Panc1 (cell line): ENCODE measurements at places on chromosomes 16 and 17. TPM values are rescaled to one million over a fixed set of nuclear protein-coding genes. Genes with fewer than 3 reads are reported as not detected.

The FOXF1 gene
- total RNA-seq, result 0.10 TPM

The ASPHD1 gene
- total RNA-seq, result 87.0 TPM

The KRT31 gene
- not detected for total RNA-seq

The C17orf67 gene
- total RNA-seq, result 3.4 TPM

The ZACN gene
- total RNA-seq, result not detected

The CCDC57 gene
- 63.6 TPM for total RNA-seq

The SLFN14 gene
- total RNA-seq, result not detected

The CD300C gene
- total RNA-seq, result not detected

DNA sequence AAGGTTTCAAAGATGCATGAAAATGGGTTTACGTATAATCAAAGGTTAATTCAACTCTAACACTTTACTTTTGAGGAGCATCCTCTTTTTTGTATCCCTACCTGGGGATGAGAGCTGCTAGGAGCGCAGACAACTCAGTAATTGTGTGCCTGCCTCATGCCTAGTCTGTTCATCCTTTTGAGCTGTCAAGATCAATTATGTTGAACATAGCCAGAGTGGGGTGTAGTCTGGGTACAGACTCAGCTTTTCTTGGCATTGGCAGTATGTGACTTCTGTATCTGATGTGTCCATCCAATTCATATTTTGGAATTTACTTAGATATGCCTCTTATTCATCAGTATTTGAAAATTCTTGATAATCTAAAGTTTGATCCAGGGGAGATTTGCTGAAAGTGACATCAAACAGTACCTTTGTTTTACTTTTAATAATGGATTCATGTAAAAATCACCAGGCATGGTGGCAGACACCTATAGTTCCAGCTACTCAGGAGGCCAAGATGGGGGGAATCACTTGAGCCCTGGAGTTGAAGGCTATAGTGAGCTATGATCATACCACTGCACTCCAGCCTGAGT is 24.1 kb downstream of the PRKCA start:
- no peak for DNase-seq

DNA sequence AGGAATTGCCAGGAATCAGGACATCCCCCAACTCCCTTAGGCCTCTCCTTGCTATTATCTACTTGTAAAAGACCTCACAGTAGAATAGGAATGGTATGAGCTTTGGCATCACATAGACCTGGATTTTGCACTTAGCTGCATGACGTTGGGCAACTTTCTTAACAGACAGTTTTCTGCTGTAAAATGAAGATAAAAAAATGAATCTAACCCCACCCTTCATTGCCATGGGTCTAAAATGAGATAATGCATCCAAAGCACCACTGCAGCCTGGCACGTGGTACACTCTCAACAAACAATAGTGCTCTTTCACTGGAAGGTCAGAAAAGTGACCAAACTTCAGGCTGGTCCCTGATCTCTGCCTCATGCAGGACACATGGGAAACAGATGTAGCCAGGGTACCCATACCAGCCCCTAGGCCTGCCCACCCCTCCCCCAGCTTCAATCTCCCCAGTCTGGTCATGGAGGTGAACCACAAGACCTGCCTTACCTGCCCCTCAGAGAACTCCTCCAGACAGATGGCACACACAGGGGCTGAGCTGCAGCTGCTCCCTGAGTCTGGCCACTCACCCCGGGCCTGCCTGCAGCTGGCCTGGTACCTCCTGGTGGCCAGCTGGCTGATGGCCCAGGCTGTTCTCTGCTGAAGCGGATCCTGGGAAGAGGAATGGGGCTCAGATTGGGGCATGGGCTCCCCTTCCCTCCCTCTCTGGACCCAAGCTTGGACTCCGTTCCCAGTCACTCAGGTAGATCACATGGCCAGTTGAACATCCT is 8.5 kb upstream of the SUPT4H1 start:
- no peak for DNase-seq

- no peak for DNase-seq
Measured at GRCh38 chr16:3561626-3562025, 15.6 kb downstream of the NLRC3 start.

- DNase-seq, result no peak
Measured at GRCh38 chr17:42329025-42329976, 41.0 kb downstream of the STAT5A start.

GRCh38 chr17:19614900-19615299 is 33.7 kb upstream of the ALDH3A2 start:
- no peak for DNase-seq

DNA sequence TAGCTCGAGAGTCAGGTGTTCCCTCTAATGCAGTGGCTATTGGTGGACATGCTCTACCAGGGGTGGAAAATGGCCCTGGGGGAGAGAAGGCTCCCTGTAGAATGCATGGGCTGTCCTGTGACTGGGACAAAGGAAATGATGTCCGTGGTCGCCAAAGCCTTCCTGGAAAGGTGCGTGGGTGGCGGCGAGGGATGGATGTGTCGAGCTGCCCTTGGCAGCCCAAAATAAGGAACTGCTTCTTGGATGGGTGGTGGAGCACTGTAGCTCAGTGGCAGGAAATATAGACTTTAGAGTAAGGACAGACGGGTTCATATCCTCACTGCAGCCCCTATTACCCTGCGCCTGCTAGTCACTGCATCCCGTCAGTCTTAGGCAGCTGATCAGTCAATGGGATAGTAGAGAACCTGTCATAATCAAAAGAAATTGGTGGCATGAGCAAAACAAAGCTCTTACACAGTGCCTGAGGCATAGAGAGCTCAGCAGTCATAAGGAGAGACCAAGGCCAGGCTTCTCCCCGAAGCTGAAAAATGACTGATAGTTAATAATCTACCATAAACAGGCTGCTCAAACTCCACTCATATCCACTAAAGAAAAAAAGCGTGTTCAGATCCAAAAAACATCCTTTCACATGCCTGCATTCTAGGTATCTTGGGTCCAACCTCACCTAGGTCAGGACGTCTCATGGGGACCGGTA is 123.5 kb upstream of the PLCG2 start:
- DNase-seq, result no peak

GRCh38 chr16:86984343-86984742 is 332.8 kb downstream of the C16orf95 start:
- no peak for DNase-seq

DNA sequence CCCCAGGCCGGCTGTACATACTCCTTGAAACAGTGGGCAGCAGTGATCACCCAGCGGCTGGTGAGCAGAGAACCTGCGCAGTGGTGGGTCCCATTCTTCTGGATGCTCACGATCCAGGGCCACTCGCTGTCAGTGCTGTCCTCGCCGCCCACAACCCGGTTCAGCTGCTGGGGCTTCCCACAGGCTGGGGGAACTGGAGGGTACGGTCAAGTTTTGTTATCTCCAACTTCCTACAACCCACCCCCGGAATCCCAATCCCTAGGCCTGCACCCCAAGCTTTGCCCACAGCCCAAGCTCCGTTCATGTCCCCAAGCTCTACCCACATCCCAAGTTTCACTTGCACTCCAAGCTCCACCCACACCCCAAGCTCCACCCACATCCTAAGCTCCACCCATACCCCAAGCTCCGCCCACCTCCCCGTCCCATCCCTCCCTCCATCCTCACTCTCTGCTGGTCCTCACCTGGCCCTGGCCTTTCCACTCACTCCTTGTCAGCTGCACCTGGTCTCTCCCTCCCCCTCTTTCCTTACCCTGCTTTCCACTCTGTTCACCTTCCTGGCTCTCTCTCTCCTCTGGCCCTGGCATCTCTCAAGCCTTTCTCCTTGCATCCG is 1.8 kb downstream of the PRSS22 start:
- no peak for DNase-seq

GRCh38 chr17:8576559-8577294 is 53.8 kb downstream of the MYH10 start:
- DNase-seq, result no peak

DNA sequence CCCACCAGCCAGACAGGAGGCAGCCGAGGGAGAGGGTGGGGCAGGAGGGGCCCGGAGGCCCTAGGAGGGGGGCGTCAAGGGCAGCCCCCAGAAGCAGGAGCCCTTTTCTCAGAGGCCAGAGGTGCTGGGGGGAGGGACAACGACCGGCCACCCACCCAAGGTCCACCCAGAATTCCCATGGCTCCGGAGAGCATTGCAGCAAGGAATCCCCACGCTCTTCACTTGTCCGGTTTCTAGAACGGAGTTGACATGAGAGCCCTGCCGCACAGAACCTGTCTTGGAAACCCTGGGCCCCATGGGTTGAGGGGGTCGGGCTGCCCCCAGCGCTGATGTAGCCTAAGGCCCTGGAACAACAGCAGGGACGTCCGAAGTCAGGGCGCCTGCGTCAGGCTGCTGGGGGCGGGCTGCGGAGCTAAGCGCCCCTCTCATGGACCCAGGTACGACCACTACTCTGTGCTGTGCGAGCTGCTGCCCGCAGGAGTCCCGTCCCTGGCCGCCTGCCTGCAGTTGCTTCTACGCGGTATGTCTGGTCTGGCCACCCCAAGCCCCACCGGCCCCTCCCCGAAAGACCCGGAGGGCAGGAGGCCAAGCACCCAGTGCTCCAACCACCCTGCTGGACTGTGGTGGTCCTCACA is 11.2 kb downstream of the CYBC1 start:
- DNase-seq, result no peak

DNA sequence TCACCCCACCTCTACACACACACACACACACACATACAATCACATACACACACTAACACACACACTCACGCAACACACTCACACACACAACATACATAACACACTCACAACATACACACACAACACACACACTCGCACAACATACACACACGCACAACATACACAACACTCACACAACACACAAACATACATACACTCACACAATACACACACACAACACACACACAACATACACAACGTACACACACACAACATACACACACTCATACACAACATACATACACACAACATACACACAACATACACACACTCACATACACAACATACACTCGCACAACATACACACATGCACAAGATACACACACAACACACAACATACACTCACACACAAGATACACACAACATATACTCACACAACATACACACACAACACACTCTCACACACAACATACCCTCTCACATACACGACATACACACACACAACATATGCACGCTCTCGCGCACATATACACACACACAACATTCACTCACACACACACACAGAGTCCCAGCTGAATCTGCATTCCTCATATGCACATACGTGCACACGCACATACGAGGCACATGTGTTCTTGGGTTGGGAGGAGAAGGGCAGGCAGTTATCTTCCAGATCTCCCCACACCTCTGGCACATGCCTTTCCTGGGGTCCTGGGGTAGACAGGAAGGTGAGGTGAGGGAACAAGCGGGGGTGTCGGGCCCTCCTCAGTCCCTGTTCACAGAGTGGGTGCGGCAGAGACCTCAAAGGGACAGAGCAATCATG is 1.1 kb downstream of the ASGR2 start:
- DNase-seq, result no peak

- no peak for DNase-seq
Measured at GRCh38 chr17:4956493-4957061, 5.7 kb downstream of the ENO3 start.

DNA sequence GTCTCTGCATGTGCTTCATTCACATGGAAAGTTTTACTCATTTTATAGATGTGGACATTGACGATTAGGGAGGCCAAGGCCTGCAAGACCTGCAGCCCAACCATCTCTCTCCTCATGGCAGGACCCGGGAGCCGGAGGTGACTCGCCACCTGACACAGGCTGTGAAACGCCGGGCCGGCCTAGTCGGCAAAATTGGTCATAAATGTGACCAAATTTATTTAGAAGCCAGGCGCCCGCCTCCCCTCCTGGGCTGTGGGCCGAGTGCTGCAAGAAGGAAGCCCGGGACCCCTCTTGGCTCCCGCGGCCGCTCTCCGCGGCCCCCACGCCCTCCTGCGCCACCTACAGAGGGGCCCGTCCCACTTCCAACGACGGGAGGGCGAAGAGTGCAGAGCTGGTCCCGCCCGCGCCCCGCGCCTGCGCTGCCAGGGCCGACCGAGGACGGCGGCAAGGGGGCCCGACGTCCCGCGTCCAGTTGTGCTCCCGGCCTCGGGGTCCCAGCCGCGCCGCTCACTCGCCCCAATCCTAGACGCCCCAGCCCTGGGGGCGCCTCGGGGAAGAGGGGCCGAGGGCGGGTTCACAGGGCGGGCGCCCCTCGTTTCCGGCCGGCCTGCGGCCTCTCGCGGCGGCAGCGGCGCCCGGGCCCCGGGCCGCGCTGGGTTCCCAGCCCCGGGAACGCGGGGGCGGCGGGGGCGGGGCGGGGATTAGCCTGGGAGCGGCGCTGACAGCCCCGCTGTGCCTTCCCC is 47.5 kb downstream of the WNT3 start:
- DNase-seq, result no peak

DNA sequence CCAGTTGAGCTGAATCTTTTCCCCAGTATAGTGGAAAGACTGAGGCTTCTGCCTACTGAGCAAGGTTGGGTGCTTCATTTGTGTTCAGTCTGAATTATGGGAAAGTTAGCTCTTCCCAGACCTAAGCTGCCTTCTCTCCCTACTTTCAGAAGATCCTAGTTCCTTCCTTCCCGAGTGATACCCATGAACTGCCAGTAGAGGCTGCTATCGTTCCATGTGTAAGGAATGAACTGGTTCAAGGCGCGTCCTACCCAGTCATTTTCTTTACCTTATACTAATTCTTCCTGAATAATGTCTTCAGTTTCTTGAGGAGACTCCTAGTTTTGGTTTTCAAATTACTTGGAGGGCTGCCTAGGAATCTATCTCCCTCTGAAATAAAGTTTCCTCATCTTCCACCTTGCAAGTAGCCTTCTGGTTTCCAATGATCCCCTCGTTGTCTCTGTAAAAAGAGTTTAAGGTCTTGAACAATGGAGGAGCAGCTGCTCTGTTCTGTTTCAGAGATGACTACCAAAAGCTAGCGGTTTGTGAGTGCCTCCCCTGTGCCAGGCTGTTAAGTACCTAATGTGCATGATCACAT is 934 bp upstream of the AOC2 start:
- DNase-seq, result peak; percentile 43

- DNase-seq, result no peak
Measured at GRCh38 chr17:65530523-65531255, 30.8 kb downstream of the AXIN2 start.

DNA sequence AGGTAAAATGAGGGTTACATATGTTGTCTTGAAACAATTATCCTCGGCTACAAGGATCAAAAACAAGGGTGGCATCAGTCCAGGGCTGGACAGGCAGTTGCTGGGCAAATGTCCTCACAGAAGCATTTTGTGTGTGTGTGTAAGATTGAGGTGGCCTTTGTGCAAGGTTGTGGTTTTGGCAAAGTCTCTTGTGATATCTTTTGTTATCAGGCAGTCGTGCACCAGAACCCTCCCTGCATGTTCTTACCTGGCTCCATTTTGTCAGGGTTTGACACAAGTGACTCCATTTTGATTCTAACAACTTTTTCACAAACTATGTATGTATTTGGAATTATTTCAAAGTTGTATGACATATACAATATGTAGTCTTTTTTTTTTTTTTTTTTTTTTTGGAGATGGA is 20.0 kb downstream of the CHAD start:
- DNase-seq, result no peak
